ENCODE measurements at places on chromosomes 2 and 18.

DNA sequence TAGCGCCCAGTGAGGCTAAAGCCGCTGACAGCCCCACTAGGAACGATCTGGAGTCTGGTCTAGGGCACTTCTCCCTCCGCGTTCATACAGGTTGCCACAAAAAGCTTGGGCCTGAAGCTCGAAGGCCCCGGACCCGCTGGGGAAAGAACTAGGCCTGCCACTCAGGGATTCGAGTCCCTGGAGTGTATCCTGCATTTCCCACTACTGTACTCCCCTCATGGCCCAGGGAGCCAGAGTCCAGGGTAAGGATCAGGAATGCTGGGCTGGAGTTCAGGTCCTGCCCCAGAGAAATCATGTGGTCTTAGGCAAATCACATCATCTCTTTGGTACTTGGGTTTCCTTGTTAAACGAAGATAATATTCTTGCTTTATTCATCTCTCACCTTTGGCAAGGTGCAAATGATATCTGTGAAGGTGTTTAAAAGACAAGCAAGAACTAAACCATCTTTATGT, 1.4 kb upstream of the ZFP36L2 start:
- no peak for DNase-seq

- no peak for DNase-seq
Measured at GRCh38 chr2:231386446-231386845, 9.1 kb upstream of the B3GNT7 start.

- DNase-seq, result no peak
Measured at GRCh38 chr2:236574424-236575145, 5.0 kb downstream of the ACKR3 start.

- no peak for DNase-seq
Measured at GRCh38 chr2:227228061-227228667, 63.7 kb downstream of the COL4A3 start.

DNA sequence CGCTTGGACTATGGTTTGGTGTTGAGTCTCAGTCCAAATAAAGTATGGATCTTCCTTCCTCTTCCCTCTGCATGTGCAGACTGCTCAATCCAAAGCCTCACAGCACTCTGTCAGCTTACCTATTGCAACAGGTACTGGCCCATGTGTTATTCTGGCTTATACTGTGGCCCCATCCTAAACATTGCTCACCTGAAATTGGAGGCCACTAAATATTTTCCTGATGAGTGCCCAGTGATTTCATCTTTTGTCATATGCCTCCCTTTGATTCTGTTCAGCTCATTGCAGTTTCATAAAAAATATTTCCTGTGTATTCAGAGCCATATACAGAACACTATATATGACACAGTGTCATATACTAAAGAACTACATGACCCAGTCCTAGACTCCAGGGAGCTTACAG, 86.3 kb upstream of the FAM136A start:
- DNase-seq, result no peak

DNA sequence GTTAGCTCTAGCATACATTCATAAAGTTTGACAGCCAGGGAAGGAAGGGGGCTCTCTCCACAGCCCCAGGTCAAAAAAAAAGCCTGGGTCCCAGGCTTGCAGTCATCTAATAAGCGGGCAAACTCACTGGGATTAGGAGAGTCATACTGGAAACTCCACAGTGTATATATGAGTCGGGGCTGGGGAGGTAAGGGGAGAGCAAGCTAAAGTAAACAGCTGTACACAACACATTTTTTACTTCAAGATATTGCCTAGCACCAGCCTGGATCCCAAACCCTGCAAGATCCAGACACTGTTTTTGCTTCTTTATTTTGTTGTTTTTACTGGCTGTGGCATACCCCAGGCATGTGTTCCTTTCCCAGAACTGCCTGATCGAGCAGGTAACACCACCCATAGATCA, 291.3 kb upstream of the TANK start:
- DNase-seq, result no peak

DNA sequence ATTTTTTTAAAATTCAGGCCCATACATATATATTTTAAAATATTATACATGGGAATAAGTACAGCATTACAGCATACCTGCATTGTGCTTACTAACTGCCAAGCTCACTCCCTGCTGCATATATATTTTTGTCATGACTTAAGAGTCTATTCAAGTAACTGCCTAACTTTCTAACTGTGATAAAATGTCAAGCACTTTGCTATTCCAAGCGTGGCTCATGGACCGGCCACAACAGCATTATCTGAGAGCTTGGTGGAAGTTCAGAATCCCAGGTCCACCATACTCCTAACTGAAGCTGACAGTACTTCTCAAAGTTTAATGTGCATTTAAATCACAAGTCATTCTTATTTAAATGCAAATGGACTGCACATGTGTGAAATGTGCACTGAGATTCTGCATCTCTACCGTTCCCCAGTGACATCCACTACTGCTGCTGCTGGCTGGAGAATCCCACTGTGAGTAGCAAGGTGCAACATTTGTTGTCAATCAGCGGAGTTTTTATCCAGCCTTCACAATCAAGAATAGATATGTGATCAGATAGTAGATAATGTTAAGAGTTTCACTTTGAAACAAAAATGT, 79.1 kb downstream of the DYM start:
- DNase-seq, result no peak

- DNase-seq, result no peak
Measured at GRCh38 chr2:132979339-132980093, 309.5 kb upstream of the LYPD1 start.

GRCh38 chr2:171762879-171763573, 75.8 kb downstream of the DYNC1I2 start:
- DNase-seq, result no peak

DNA sequence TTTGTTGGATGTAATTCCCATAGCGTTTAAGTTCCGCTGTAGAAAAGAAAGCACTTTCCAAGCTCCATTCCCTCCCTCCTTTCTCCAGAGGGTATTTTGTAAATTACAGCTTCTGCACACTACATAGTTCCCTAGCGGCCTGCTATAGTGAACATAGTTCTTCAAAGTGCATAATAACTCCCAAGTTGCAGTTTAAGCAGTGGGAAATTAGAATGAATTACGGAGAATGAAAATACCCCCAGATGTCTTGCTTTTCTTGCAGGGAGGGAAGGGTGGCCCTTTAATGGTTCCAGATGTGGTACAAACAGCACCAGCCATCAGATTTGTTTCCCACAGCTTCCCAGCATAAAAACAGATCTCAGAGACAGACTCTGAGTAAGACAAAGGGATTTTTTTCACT, 893.9 kb downstream of the SUCLG1 start:
- DNase-seq, result no peak

DNA sequence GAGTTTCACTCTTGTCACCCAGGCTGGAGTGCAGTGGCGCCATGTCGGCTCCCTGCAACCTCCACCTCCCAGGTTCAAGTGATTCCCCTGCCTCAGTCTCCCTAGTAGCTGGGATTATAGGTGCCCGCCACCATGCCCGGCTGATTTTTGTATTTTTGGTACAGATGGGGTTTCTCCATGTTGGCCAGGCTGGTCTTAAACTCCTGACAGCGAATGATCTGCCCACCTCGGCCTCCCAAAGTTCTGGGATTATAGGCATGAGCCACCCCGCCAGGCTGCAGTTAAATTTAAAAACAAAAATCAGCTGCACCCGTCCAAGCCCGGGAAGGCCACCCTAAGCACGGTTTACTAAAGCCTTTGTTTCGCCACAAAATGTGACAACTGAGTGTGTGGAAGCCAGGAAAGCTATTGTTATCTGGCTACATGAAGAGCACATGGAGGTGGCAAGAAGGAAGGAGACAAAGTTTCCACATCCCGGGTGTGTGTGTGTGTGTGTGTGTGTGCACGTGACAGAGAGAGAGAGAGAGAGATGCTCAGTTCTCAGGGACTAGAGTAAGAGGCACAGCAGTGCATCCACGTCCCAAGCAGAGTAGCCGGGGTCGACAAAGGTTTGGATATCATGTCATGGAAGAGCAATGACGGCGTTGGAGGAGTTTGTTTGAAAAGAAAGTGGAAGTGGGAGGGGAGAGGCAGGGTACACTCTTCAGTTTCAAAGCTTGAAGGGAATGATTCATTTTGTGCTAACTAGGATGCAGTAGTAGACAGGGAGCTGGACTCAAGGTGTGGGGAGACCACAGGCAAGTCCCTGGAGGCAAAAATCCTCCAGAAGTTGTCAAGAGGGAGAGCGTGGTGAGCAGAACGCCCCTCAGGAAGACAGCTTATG, 20.1 kb downstream of the INPP5D start:
- no peak for DNase-seq

DNA sequence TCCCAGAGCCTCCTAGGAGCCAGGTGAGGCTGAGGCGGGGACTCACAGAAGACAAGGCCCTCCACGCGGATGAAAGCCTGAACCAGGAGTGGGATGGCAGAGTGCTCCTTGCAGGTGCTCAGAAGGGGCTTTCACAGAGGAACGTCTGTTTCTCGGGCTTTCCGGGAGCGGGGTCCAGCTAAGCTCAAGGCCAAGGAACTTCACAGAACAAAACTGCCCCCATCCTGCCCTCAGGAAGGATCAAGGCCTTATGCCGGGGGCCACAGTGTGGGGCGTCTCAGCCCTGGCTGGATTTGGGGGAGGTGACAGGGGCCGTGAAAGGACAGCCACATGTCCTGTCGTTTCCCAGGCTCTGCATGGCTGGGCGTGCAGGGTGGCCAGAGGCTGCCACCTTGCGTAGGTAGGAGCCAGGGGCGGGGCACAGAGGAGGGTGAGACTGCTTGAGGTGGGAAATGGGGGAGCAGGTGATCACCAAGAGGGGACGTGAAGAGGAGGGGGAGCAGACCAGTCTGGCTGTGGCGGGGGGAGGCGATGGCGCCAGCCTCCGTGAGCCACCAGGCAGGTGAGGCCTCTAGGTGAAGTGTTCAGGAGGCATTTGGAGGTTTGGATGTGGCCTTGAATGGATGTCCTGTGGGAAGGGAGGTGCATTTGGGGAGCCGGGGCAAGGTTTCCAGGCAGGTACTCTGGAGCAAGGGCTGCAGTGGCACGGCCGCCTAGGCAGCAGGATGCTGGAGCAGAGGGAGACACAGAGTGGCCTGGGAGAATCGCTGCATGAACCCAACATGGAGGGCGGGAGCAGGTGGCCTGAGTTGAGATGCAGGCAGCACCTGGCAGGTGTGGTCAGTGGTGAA, 79.1 kb downstream of the TWIST2 start:
- DNase-seq, result no peak

- no peak for DNase-seq
Measured at GRCh38 chr2:239212929-239213642, 187.7 kb downstream of the HDAC4 start.

GRCh38 chr2:181915102-181915501, 23.6 kb downstream of the ITPRID2 start:
- DNase-seq, result no peak

DNA sequence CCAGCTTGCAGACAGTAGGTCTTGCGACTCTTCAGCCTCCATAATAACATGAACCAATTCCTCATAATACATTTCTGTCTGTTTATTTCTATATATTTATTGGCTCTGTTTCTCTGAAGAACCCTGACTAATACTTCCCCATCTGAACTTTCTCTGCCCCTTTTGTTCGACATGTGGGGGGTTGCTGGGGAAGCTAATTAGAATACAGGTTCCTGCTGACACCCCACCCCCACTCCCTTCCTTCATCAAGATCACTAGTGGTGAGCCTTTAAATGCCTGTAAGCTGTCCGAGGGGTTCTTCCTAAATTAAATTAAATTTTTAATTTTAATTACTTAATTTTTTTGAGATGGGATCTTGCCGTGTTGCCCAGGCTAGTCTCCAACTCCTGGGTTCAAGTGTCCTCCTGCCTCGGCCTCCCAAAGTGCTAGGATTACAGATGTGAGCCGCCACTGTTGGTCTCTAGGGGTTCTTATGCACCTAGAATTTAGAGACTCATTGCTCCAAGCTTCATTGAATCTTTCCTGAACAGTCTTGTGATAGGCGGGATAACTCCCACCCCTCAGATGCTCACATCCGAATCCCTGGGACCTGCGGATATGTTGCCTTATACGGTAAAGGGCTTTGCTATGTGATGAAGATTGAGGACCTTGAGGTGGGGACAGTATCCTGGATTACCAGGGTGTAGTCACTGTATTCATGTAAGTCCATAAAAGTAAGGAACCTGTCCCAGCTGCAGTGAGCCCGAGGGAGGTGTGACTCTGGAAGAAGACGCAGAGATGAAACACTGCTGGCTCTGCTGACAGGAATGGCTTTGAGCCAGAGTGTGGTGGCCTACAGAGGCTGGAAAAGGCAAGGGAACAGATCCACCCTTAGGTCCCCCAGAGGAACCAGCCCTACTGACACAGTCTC, 26.2 kb downstream of the HPCAL1 start:
- no peak for DNase-seq

DNA sequence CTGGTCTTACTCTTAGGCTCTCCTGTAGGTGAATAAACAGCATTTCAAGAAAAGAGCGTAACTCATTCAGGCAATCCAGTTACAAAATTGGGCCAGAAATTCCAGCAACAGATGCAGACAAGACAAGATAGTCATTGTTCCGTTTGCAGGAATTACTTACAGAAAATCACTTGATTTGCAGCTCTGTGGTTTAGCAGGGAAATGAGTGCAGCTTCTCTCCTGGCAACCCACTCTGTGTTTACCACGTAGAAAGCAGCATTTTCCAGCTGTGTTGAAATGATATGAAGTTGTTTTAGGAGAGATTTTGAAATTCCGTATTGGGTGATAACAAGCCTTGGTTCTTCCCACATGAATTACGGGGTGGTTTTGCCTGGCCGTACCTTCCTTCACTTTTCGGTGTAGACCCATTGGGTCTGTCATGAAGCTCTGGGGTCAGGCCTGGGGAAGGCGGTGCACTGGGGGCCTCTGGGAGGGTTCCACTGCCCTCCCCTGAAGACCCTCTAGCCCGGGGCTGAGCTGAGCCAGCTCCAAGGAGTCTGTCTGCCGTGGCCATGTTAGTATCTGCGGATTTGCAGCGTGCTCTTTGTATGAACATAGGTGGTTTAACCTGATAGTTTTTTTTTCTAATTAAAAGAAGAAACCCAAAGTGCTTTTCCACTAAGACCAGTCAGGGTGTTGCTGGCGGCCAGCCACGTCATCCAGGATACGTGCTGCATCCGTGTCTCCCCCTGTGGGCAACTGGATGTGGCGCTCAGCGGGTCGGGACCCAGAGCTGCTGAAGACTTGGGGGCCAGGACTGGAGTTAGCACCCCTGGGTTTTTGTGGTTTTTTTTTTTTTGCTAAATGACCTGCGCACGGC, 58.9 kb upstream of the KCNG2 start:
- no peak for DNase-seq

DNA sequence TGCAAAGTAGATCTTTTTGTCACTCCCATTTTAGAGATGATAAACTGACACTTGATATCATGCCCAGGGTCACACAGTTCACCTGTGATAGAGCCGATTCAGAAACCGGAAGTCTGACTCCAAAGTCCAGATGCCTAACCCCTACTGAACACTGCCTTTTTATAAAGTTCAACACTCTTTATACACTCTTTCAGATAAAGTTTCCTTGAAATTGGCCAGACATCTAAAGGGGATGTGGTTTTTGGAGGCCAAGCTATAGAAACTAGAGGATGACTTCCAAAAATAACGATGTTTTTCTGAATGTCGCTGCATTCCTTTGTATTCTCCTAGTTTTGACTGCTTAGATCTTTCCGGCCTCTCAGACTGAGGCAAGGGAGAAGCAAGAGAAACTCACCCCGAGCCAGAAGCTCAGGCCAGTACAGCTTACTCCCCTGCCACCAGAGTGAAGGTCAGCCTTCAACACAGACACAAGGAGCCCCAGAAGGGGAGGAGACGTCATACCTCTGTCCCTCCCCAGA, 61.8 kb downstream of the NRP2 start:
- DNase-seq, result no peak
